ENCODE measurements at places on chromosomes 12 and 14. TPM values are rescaled to one million over a fixed set of nuclear protein-coding genes. Genes with fewer than 3 reads are reported as not detected.

SOAT2 gene
- not detected for total RNA-seq

DHRS2 gene
- total RNA-seq, result 0.87 TPM

ACOT2 gene
- 24.0 TPM for total RNA-seq

PRR13 gene
- total RNA-seq, result 92.0 TPM

ASCL1 gene
- total RNA-seq, result 12.1 TPM

IKZF4 gene
- total RNA-seq, result 21.7 TPM

ZNF839 gene
- total RNA-seq, result 16.1 TPM

SLC15A4 gene
- total RNA-seq, result 29.6 TPM

ACIN1 gene
- 163 TPM for total RNA-seq

INSM2 gene
- 1.7 TPM for total RNA-seq

CMA1 gene
- total RNA-seq, result not detected

SYNDIG1L gene
- 2.0 TPM for total RNA-seq

UBE2N gene
- total RNA-seq, result 112 TPM

CNTN1 gene
- 312 TPM for total RNA-seq

ASPG gene
- total RNA-seq, result 1.7 TPM

SCN8A gene
- 154 TPM for total RNA-seq

HOXC10 gene
- not detected for total RNA-seq

PLCZ1 gene
- total RNA-seq, result not detected

DPPA3 gene
- not detected for total RNA-seq

SLC17A8 gene
- total RNA-seq, result 2.4 TPM

MYO1H gene
- 0.49 TPM for total RNA-seq

HEATR5A gene
- total RNA-seq, result 35.8 TPM

ARHGEF25 gene
- total RNA-seq, result 101 TPM

SMCO2 gene
- total RNA-seq, result 0.48 TPM

LRTM2 gene
- 46.0 TPM for total RNA-seq

ZNF385A gene
- total RNA-seq, result 106 TPM

WNT1 gene
- total RNA-seq, result not detected

GPHB5 gene
- not detected for total RNA-seq

TMEM120B gene
- total RNA-seq, result 25.3 TPM

BCDIN3D gene
- total RNA-seq, result 3.8 TPM

CLEC2A gene
- total RNA-seq, result not detected

RPS29 gene
- total RNA-seq, result 238 TPM

C14orf132 gene
- total RNA-seq, result 152 TPM

KRT72 gene
- not detected for total RNA-seq

RARG gene
- 16.8 TPM for total RNA-seq

DACT1 gene
- total RNA-seq, result 10.8 TPM

BIN2 gene
- total RNA-seq, result 4.3 TPM

TEX52 gene
- not detected for total RNA-seq

LRIG3 gene
- 11.5 TPM for total RNA-seq

PMCH gene
- total RNA-seq, result not detected

CEBPE gene
- not detected for total RNA-seq

GPD1 gene
- total RNA-seq, result 4.6 TPM

KRT82 gene
- total RNA-seq, result not detected

SPIC gene
- not detected for total RNA-seq

RND1 gene
- 46.4 TPM for total RNA-seq

RTL1 gene
- total RNA-seq, result 0.36 TPM

PLEKHH1 gene
- 738 TPM for total RNA-seq

NPAS3 gene
- total RNA-seq, result 68.2 TPM

PAX9 gene
- not detected for total RNA-seq

LUM gene
- total RNA-seq, result 0.29 TPM

CIT gene
- 231 TPM for total RNA-seq

DYRK2 gene
- total RNA-seq, result 14.9 TPM

RPAP3 gene
- 23.9 TPM for total RNA-seq

PTCSC3 gene
- not detected for total RNA-seq

ANO4 gene
- total RNA-seq, result 44.9 TPM

UBR7 gene
- 33.1 TPM for total RNA-seq

CABP1 gene
- total RNA-seq, result 422 TPM

CLEC1B gene
- total RNA-seq, result not detected

OTOGL gene
- total RNA-seq, result 3.9 TPM
